ENCODE measurements at places on chromosomes 12 and 14.

DNA sequence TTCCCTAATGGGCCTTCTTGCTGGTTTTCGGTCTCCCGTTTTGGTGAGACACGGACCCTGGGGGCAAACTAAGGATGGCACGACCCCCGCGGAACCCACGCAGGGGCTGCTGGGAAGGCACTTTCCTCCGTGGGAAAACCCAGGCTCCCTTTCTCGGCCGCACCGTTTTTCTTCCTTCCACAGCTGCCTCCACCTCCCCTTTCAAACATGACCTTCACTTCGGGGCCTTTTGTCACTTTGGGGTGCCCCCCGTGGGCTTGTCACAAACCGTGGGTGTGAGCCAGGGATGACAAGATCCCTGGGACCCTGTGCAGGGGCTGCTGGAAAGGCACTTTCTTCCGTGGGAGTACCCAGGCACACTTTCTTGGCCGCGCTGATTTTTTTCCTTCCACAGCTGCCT is 268.7 kb downstream of the ALG10 start:
- no peak for DNase-seq

DNA sequence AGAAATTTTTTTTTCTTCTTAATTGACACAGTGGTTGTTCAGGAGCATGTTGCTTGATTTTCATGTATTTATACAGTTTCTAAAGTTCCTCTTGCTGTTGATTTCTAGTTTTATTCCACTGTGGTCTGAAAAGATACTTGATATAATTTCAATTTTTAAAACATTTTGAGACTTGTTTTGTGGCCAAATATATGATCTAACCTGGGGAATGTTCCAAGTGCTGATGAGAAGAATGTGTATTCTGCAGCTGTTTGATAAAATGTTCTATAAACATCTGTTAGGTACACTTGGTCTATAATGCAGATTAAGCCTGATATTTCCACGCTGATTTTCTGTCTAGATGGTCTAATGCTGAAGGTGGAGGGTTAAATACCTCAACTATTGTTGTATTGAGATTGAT is 151.4 kb upstream of the IFNG-AS1 start:
- DNase-seq, result no peak

- DNase-seq, result no peak
Measured at GRCh38 chr14:68948686-68949600, 30.2 kb downstream of the ACTN1 start.

DNA sequence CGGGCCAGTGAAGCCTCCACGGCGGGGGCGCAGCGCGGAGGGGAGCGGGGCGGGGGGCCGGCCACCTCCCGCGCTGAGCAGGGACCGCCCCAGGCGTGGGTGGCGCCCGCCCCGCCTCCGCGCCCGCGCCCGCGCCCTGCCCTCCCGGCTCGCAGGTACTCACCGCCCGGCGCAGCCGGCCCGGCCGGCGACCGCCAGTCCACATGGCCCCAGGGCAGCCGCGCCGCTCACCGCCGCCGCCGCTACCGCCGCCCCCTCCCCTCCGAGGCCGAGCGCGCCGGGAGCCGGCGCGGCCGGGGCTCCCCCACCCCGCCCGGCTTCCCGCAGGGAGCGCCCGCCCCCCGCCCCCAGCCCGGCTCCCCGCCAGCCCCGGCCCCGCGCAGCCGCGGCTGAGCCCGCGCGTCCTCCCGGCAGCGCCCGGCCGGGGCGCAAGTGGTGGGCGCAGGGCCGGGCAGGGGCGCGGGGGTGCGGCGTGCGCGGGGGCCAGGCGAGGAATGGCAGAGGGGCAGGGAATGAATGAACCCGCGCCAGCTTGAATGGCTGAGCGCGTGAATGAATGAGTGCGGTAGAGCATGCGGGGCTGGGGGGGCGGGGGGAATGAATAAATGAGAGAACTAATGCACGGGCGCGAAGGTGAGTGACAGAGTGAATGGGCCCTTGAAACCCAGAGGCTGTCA is at the start of gene BEGAIN:
Gene BEGAIN (minus strand): TSS at position 332 of the 677 bp plus-strand sequence. CDS start 127 bp downstream, at position 205.
- DNase-seq, result no peak

- peak; percentile 17 for DNase-seq
Measured at GRCh38 chr14:65949711-65950516, 536.3 kb upstream of the CCDC196 start.

DNA sequence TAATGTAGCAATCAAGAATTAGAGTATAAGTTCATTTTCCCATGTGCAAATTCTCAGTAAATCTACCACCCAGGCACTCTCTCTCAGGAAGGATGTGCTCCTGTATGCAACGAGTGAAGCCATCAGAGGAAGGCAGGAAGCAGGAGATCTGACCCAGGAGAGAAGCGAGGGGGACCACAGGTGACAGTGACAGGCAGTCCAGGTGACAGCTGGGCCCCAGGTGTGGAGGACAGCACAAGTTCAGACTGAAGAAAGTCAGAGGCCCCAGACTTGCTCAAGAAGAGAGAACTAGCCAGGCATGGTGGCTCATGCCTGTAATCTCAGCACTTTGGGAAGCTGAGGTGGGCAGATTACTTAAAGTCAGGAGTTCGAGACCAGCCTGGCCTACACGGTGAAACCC is 13.8 kb downstream of the CLMN start:
- no peak for DNase-seq

- no peak for DNase-seq
Measured at GRCh38 chr14:93970965-93971634, 5.3 kb downstream of the ASB2 start.

- no peak for DNase-seq
Measured at GRCh38 chr12:95755261-95755865, 35.2 kb downstream of the NTN4 start.

DNA sequence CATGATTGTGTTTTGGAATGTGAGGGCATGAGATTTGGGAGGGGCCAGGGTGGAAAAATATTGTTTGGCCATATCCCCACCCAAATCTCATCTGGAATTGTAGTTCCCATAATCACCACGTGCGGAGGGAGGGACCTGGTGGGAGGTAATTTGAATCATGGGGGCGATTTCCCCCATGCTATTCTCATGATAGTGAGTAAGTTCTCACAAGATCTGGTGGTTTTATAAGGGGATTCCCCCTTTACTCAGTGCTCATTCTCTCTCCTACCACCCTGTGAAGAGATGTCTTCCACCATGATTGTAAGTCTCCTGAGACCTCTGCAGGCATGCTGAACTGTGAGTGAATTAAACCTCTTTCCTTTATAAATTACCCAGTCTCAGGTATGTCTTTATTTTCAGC is 15.7 kb downstream of the OR10P1 start:
- no peak for DNase-seq

DNA sequence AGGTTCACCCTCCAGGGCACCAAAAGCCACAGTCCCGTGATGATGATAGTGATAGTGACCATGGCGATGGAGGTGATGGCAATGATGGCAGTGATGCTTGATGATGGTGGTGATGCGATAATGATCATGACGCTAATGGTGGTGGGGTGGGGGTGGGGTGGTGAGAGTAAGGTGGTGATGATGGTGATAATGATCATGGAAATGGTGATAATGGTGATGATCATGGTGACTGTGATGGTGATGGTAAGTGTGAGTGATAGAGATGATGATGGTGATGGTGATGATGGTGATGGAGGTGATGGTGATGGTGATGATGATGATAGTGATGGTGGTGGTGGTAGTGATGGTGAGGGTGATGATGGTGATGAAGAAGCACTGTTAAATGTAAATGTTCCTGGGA is 96.9 kb downstream of the SYNE3 start:
- DNase-seq, result no peak

DNA sequence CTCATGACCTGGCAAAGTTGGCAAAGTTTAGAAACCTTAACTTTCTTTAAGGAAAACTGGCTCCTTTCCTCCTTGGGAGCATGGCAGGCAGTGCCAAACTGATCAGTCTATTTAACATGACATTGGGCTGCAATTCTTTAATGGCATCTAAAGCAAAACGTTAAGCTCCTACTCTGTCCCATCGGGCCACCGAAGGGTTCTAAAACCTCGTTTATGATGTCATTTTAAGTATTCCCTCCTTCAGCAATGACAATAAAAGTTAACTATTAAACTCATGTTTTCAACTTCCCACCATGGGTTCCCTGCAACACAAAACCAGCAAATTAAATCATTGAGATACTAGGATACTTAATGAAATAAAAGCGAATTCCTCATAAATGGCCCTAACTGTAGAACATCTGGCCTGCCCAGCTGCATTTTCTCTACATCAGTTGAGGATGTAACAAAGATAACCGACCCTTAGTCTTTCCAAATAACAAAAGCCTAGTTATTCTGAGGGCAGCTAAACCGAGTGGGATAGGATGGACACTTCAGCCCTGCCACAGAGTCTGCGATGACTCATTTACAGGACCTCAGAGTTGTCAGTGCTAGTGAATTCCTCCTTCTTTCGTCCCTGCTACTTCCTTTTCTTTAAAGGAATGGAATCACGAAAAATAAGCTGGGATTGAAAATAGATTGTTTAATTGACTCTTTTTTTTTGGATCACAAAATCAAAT is 34.5 kb upstream of the RIC8B start:
- DNase-seq, result no peak

- no peak for DNase-seq
Measured at GRCh38 chr14:76514213-76514998, 138.5 kb downstream of the ESRRB start.

DNA sequence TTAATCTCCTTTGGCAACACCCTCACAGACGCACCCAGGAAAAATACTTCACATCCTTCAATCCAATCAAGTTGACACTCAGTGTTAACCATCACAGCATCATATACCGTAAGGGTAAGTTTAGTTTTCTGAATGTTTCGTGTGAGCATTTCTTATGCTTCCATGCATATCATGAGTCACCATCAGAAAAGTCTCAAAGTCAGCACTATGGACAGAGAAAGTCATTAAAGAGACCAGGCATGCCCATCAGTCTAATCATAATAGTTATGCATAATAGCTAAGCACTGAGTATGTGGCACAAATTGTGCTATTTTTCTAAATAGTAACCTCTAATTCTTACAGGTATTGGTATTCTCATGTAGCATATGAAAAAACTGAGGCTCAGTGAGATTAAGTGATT is 158.8 kb upstream of the PRMT8 start:
- DNase-seq, result no peak

GRCh38 chr12:127038761-127039160 is 1228.2 kb upstream of the TMEM132C start:
- DNase-seq, result no peak

- DNase-seq, result no peak
Measured at GRCh38 chr14:99357151-99357915, 85.3 kb upstream of the BCL11B start.

- no peak for DNase-seq
Measured at GRCh38 chr12:65924716-65925115, 100.4 kb downstream of the HMGA2 start.

- DNase-seq, result no peak
Measured at GRCh38 chr12:121713793-121714192, 1.2 kb downstream of the TMEM120B start.

DNA sequence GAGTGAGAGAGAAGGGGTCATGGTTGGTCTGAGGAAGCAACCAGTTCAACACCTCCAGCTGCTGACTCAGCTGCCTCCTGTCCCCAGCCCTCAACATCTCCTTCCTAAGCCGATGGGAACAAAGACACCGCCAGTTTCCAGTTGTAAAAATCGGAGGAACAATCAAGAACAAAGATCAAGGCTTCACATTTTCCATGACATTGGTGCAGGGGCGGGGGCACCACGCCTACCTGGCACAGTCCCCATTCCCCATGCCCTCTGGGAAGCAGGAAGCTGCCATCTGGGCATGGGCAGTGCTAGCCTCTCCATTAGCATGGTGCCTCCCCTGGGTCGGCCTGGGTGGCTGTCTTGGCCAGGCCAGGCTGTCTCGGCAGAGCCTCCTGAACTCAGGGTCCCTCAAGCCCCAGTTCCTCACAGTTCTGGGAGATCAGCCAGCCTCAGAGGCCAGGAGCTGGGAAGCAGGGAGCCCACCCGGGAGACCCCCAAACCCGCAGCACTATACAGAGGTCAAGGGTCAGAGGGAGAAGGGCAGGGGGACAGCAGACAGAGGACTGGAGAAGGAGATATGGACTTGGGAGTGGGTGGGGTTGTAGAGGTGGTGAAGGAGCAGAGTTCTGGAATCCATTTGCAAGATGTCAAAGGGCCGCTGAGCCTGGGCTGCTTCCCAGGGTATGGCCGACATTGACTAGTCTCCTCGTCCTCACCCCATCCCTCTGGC is 19.6 kb upstream of the TMEM106C start:
- no peak for DNase-seq

DNA sequence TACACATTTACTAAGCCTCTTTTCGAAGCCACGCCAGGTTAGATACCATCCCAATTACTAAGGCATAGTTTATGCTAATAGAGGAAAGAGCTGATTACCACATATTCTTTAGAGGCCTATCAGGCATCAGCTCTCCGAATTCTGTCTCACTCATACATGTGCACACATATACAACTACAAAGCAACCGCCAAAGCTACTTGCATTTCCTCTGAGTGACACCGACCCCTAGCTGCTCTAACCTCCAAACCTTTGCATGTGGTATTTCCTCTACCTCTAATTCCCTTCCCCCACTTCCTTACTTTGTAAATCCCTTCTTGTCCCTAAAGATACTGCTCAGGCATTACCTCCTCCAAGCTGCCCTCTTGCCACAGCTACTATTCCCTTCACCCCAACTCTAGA is 107.2 kb downstream of the DUSP6 start:
- no peak for DNase-seq

GRCh38 chr12:120356567-120357030 is 12.4 kb downstream of the MSI1 start:
- DNase-seq, result peak; percentile 69

GRCh38 chr14:39884091-39884490 is 451.9 kb upstream of the FBXO33 start:
- no peak for DNase-seq

DNA sequence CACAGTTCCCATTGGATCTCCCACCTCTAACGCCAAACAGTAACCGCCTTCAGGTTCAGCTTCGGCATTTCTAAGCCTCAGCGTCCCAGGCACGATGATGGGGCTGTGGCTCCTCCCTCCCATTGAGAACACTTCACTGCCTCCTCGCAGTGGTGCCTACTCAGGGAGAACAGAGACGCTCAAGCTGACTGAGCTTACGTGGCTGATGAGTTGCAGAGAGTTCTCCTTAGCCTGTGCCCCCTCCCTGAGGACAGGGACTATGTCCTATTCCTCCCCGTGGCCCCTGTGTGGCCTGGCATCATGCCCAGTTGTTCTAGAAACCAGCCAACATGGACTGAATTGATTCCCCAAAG is 87.0 kb downstream of the ITPK1 start:
- no peak for DNase-seq

DNA sequence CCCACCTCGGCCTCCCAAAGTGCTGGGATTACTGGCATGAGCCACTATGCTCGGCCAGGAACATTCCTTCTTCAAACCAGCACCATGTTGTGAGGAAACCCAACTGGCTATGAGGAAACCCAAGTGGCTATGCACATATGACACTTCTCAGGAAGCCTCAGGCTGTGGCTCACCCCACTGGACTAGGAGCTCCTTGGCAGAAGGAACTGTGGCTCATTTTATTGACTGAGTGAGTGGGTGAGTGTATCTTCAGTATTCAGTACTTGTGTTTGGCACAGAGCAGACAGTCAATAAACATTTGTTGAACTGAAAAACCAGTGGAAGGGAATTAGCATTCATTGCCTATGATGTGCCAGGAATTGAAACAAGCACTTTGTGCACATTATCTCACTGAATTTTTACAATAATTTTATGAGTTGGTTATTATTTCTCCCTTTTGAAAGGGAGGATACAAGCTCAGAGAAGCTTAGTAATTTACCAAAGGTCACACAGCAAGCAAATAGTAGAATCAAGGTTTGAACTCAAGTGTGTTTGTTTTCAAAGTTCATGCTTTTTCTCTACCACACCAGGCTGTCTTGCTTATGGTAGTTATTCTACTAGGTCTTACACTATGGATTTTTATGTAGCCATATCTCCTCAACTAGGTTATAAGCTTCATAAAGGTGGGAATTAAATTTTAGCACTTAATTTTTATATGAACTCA is 121.6 kb downstream of the VEZT start:
- no peak for DNase-seq
